HCT116 (cell line): ENCODE measurements at places on chromosomes 3 and 15.

GRCh38 chr3:5784690-5785089 lies 597.2 kb downstream of the EDEM1 start:
- DNase-seq = no peak

DNA sequence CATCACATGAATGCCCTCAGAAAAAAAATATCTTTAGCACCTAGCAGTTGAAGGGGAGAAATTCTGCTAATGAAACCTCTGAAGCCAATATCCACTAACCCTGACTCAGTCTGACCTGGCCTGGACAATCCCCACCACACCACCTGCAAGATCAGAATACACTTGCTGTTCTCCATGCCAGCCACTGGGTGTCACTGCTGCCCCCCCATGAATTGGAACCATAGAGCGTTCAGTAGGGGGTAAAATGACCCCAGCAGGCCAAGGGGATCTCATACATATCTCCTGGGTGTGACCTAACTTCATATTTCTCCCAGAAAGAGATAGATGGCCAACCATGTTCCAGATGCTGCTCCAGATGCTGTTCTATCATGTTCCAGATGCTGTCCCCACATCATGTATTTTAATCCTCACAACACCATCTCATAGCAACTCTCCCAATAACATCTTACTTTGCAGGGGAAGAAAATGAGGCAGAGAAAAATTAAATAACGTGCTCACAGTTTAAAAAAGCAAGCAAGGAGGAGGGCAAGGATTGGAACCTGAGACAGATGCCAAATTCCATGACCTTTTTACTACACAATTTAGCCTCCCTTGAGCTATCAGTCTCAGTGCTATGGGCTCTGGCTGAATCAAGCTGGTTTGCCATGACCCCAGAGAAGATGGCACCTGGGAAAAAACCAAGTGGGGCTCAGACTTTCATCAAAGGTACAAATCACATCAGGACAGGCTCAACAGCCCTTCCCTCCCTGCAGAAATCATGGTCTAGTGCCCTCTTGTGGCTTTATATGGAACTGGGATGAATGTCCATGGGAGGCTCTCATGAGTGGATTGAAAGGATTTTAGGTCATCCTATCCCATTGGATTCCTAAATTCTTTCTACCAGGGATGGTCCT lies 12.4 kb downstream of the NTRK3 start:
- DNase-seq = peak; percentile 27

GRCh38 chr3:65138556-65138955 lies 450.8 kb upstream of the ADAMTS9 start:
- no peak for DNase-seq

DNA sequence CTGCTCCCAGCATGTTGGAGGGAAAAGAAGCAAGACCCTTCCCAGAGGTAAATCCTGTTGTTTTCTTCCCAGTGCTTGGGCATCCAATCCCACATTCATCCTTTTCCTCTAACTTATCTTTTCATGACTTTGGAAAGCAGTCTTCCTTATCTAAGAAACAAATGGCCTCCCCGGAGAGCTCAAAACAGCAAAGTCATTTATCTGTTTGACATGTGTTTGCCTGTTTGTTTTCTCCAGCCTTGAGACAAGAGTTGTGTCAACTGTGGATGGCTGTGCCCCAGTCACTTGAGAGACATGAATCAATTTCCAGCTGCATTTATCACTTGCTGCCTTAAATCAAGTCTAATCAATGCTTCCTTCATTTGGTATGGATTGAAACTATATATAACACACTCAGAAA lies 103.9 kb downstream of the SHQ1 start:
- no peak for DNase-seq

DNA sequence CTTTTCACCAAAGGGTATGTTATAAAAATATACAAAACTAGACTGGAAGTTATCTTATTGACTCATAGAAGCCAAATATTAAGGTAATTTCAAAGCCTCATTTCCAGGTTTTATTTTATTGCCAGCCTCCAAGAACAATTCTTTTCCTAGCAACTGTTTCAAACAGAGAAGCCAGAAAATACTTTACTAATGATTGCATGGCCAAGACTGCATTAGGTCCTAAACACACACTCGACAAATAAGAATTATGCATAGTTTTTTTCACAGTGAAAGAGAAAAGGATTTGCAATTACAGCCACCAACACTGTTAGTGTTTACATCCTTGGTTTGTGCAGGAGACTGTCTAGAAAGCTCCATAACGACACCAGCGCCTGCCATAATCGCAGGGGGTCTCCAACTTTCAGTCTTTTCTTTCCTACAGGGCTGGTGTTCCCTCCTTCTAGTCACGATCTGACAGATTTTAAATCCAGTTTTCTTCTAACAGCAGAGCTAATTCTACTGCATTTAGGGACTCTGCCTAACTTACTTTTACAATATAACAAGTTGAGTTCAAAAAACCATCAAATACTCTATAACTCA lies 58.1 kb downstream of the CLASP2 start:
- no peak for DNase-seq

DNA sequence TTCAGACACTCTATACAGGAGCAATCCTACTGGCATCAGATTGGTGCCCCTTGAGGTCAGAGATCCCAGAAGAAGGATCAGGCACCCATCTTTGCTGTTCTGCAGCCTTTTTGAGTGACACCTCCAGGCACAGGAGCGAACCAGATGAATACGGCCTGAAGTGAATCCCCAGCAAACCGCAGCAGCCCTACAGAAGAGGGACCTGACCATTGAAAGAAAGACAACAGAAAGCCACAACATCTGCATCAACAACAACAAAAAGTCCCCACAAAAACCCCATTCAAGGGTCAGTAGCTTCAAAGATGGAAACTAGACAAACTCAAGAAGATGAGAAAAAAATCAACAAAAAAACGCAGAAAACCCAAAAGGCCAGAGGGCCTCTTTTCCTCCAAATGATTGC lies 130.4 kb downstream of the PPM1L start:
- DNase-seq = no peak

DNA sequence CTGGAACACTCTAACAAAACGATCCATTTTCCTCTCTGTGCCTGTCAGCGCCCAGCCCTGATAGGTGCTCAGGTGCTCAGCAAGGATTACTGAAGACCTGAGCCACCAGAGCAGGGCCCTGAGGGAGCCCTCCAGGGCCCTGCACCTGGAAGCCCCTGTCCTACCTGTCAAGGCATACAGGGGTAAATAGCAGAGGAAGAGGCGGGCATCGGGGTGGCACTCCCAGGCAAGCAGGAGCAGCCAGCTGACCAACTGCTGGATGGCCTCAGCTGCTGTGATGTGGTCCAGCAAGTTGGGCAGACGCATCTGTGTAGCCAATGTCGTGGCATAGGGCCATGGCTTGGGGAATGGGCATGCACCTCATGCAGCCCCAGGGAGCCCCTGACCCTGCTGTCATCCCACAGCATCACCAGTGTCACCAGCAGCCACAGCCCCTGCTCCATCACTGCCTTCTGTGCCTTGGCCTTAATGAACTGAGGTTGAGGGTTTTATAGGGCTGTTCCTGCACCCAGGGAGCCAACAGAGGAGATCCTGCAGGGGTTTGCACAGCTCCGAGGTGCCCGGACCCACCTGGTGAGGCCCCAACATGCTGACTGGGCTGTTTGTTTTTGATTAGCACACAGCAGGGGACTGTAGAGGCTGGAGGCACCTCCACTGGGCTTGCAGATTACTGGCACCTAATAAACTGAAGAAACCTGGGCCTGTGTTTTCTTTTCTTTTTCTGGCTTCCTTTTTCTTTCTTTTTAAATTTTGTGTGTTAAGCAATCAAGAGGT lies 7.9 kb upstream of the WDR6 start:
- no peak for DNase-seq

GRCh38 chr15:100703032-100703578 lies 100.7 kb downstream of the ASB7 start:
- DNase-seq = no peak

DNA sequence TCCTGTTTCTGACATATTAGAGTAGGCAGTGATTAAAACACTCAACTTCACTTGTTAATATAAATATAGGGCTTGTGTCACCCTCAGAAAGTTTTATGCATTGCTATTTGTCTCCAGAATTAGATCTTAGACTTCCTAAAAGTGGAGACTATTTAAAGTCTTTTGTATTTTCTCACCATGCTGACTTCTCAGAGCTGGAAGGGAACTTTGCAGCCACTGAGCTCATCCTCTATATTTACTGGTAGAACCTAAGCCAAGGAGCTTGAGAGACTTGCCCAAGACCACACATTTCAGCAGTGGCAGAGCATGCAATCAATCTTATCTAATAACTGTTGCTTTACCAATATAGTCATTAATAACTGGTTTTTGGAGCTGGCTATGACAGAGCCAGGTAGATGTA lies 53.2 kb downstream of the STAC start:
- no peak for DNase-seq

GRCh38 chr3:16485395-16485992 lies 28.0 kb downstream of the RFTN1 start:
- DNase-seq = no peak
